ENCODE measurements at places on chromosomes 2 and 18. TPM values are rescaled to one million over a fixed set of nuclear protein-coding genes. Genes with fewer than 3 reads are reported as not detected.

Gene GULP1
- 29.2 TPM for total RNA-seq

Gene TUBB8B
- total RNA-seq, result not detected

Gene NEU4
- 0.43 TPM for total RNA-seq

Gene TMEM247
- total RNA-seq, result not detected

GRCh38 chr2:38146907-38147307, 71.0 kb upstream of the CYP1B1 start:
- DNase-seq, result no peak

GRCh38 chr2:8595811-8596600, 85.8 kb upstream of the ID2 start:
- DNase-seq, result no peak

DNA sequence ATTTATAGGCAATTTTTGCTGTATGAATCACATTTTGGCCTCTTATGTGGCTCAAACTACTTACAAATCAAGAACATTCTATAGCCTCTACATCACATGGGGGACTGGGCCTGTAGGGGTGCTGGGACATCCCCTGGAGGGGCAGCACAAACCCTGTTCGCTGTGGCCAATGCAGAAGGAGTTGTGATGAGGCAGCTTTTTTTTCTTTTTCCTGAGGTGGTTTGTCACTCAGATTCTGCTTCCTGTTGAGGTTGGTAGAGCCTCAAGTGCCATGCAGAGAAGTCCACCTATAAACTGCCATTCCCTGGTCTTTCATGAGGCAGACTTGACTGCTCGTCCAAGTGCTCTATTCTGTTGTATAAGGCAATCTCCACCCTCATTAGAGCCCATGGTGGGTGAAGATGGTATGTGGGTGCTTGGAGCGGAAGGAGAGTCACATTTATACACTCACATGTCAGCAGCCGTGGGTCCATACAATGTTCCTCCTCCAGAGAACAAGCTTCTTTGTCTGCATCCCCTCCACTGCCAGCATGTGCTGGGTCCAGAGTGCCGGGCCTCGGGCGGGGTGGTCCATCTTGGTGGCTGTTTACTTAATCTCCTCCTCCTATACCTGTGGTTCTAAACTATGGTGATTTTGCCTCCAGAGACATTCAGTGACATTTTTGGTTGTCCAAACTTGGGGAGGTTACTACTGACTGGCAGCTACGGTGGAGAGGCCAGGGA, 120.3 kb downstream of the ACOXL start:
- no peak for DNase-seq

GRCh38 chr2:120365236-120365793, 19.4 kb downstream of the INHBB start:
- DNase-seq, result no peak

GRCh38 chr18:60279391-60279790, 93.2 kb downstream of the MC4R start:
- no peak for DNase-seq

DNA sequence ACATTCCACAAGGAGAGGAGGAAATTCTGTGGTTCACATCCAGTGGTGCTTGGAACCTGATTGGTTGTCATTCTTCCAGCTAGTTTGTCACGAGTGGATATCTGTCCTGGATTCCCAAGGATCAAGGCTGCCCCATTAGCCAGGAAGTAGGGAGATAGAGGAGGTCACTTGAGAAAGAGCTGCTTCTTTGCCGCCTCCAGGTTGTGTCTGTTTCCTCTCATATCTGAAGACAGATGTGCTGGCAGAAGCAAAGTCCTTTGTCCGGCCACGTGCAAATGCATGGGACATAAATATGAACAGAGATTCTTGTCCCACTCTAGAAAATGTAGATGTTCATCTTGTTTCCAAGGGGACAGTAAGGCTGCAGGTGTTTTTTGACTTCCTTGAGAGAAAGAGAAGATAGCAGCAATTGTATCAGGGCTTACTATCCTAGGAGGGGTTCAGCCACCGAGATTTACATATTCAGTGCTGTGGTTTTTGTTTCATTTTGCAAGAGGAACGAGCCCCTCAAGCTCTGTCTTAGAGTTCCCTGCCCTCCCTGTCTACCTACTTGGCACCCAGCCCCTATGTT, 174.4 kb downstream of the RPIA start:
- DNase-seq, result no peak

Measured in lung (tissue), 17 donors.